ENCODE measurements at places on chromosomes 5 and 9.

GRCh38 chr5:149857499-149857898 lies 87.1 kb downstream of the PDE6A start:
- no peak for DNase-seq

- DNase-seq = no peak
These were observed 227.6 kb downstream of the SEC61B start for GRCh38 chr9:99449726-99450125.

GRCh38 chr5:102289251-102289899 lies 6.7 kb downstream of the SLCO4C1 start:
- DNase-seq = no peak

- DNase-seq = peak; percentile 92
These were observed 217.6 kb downstream of the NFIB start for GRCh38 chr9:14096258-14096922.

DNA sequence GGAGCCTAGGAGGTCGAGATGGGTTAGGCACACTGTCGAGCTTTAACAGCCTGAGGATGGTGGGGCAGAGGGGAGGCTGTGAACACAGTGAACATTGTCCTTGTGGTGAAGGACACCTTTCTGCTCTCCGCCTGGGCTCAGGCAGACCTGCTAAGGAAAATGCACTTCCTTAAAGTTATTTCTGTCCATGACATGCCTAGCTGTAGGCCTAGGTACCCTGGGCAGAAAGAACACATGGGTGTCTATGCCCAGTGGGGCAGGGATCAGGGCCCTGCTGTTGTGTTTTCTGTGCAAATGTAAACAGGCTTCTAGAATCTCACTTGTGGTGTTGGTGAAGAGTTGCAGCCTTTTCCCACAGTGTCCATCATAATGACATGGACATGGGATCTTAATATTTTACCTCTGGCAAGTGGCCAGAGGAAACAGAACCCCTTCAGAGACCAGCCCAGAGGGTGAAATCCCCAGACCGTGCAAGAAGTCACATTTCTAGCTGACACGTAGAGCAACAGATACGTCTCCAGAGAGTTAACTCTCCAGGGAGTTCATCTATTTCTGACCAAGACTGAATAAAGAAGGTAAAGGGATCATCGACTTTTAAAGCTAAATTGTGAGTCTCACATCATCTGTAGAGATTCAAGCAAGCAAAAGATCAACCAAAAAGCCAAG lies 79.2 kb downstream of the C9orf152 start:
- DNase-seq = no peak

DNA sequence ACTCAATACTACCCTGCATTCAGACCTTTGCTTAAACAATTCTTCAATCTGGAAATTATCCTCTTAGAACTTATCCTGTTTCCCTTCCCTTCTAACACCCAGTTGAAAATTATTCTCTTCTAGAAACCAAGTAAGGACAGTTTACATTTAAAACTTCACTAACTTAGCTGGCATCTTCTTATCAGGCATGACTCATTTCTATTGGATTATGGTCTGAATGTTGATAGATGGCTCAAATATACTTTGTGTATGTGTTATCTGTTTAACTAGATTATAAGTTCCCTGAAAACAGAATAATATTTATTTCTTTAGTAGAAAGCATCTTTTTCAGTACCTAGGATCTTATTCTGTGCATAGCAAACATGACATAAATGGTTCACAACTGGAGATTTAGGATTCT lies 161.9 kb downstream of the PPP2R2B start:
- no peak for DNase-seq

GRCh38 chr9:123550797-123551196 lies 194.8 kb downstream of the CRB2 start:
- DNase-seq = peak; percentile 91

GRCh38 chr5:78610163-78610583 lies 38.4 kb downstream of the LHFPL2 start:
- no peak for DNase-seq

DNA sequence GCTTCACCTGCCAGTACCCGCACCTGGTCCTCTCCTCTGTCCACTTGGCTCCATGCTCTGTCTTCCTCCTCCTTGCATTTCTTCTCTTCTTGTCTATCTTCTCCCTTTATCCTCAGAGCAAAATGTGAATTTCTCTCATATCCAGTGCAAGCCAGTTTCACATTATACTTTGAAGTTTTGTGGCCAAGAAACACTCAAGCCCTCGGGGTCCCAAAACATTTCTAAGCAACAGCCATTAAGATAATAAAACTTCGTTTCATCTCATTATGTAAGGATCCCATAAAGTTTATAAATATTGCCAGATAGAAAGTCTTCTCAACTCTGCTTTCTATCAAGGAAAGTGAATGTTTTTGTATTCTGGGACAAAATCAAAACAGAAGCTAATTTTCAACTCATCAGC lies 178.8 kb downstream of the SNX18 start:
- no peak for DNase-seq

GRCh38 chr5:180541710-180542109 lies 47.5 kb downstream of the CNOT6 start:
- DNase-seq = no peak

DNA sequence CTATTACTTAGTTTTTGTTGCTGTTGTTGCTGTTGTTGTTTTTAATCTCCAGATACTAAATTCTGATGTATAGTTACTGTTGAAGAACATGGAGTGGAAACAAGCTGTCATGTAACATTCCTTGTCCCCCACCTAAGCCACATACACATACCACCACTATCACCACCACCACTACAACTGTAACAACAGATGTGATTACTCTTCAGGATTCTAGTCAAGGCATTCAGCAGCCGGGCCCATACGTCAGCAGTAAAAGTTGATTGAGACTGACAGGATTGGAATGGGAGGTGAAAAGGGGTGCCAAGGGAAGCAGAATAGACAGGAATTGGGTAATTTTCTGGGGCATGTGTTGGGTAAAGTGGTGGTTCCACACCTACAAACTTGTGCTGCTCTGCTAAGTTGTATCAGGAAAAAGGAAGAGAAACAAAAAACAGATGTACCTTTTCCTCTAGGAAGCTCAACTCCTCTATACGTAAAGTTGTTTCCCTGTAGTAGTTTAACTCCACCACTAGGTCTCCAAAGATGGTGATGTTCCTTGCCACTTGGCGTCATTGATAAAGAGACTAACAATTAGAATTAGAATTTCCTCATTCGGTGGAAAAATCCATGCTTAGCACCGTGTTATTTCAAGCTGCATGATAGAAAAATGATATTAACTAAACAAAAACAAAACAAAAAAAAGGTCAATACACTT lies 138.6 kb downstream of the ARRDC3 start:
- DNase-seq = no peak

DNA sequence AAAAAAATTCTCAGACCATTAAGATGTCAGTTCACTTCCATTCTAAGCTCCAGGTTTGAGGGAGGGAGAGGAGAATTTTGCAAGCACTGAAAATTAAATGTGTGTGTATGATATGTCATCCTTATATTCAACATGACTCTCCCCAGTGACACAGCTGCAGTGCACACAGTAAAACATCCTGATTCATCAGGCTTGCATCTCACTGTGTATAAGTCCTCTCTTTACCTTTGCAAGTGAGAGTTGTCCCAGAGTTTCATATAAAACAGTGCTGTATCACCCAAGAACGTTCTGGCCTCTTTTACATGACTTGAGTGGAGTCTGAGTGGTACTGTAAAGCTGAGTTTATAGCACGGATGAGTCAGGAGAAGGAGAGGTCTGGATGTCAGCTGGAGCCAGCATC lies 50.0 kb downstream of the DMRT2 start:
- no peak for DNase-seq

GRCh38 chr5:147093138-147093537 lies 141.7 kb upstream of the STK32A start:
- no peak for DNase-seq

- no peak for DNase-seq
These were observed 27.6 kb downstream of the RAPGEF6 start for GRCh38 chr5:131607418-131607817.

- no peak for DNase-seq
These were observed 197.1 kb downstream of the CEMIP2 start for GRCh38 chr9:71571186-71571585.

GRCh38 chr5:126900796-126901195 lies 123.9 kb downstream of the LMNB1 start:
- no peak for DNase-seq

GRCh38 chr5:108360280-108360679 lies 21.6 kb downstream of the FBXL17 start:
- no peak for DNase-seq

DNA sequence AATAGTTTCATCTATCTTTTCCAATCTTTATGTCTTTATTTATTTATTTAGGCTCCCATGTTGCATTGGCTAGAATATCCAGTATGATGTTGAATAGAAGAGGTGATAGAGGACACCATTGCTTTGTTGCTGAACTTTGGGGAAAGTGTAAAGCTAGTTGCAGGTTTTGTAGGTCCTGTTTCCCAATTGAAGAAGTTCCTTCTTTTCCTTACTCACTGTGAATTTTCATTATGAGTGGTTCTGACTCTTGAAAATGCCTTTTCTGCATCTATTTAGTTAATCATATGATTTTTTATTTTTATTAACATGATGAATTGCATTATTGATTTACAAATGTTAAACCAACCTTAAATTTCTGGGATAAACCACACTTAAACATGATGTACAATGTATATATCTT lies 58.9 kb upstream of the NR3C1 start:
- DNase-seq = no peak

DNA sequence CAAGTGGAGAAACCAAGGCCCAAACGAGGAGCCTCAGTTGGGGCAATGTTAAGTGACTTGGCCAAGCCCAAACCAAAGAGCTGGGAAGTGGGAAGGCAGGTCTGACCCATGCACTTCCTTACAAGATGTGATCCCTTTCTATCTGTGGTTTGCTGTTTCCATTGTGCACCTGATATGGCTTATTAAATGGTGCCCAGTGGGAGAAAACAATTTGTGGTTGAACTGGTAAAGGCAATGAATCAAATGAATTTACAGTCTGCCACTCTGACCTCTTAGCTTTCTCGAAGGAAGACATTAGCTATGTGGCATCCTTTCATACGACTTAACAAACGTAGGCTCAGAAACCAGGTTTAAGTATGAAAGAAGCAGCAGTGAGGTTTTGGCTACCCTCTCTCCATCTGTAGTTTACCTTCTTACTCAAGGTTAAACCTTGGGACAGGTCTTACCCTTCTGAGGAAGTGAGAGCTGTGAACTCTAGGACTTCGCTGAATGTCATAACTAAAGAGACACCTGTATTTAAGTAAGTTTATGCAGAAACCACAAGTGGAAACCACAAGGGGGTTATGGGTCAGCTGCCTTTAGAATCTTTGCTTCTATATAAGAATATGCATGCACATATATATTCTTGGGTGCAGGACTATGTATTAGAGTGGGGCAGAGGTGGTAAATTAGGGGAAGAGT lies 100.5 kb upstream of the SPATA31D4 start:
- no peak for DNase-seq

GRCh38 chr9:107336718-107337360 lies 53.8 kb downstream of the RAD23B start:
- DNase-seq = no peak

GRCh38 chr9:89668216-89668865 lies 63.5 kb downstream of the GADD45G start:
- no peak for DNase-seq

DNA sequence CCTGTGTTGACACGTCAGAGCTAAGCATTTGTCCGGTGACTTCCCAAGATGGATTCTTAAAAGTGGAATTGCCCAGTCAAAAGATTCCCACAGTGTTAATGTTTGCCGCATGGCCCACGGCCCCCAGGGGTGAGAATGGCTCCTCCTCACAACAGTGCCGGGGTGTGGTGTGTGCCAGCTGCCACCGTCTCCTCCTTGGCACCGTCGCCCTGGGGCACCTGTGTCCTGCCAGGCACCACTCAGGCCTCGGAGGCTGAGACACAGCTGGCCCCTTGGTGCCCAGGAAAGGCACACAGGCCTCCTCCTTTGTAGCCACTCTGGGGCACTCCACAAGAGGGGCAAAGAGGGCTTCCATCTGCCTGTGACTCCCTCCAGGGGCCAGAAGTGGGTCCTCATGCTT lies 4.3 kb downstream of the KCNT1 start:
- no peak for DNase-seq

DNA sequence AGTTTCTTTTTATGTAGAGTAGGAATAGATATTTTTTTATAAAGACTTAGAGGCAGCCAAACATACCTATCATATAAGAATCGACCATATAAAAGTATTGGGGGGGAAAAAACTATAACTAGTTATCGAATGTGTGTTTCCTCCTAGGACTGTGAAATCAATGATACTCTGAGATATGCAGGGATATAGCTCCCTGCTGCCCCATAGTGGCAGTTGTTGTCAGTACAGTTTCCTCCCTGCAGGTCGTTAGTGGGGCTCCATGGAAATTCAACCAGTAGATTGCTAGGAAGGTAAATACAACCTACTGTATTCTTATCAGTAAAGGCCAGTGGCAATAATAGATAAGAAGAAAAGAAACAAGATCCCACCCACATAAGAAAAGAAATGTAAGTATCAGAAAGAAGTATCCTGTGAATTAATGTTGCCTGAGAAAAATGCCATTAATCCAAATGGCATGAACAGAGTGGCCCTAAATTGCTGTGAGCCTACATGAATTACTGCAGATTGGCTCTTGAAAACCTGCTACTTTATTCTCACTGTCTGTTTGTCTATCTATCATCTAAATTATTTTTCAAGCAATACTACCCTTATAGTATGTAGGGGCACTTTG lies 136.9 kb upstream of the FBN2 start:
- peak; percentile 59 for DNase-seq

GRCh38 chr5:33258553-33258952 lies 182.2 kb upstream of the TARS1 start:
- DNase-seq = no peak

GRCh38 chr9:130209422-130209821 lies 37.2 kb downstream of the NCS1 start:
- no peak for DNase-seq

- no peak for DNase-seq
These were observed 31.5 kb downstream of the RAPGEF1 start for GRCh38 chr9:131708226-131709002.

DNA sequence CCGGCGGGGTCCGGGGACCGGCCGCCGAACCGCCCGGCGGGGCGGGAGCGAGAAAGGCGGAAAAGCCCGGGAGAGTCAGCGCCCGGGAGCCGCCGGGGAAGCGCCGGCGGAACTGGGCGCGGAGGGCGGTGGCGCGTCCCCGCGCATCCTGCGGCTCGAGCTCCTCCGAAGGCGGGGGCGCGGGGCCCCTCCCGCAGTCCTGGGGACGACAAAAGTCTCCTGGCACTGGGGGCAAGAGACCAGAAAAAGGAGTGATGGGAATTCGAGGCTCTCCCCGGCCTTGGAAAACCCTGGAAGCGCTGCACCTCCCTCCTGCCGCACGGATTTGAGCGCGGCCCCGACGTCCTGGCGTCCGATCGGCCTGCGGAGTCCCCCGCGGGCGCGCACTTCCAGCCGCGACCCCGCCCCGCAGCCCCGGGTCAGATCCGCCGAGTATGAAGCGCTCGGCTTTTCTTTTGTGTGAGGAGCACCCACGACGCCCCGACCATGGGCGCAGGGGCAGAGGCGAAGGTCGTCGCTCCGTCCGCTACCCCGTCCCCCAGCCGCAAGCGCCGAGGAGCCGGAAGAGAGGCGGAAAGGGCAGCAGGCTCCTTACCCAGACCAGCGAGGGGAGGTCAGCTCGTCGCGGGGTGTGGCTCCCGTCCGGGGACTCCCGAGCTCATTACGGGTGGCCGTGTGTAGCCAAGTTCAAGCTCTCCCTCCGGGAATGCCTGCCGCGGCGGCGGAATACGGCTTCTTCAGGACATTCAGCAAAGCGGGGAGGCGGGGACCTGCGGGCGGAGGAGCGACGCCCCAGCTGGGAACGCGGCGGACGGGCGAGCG lies at the start of gene EPB41L4A:
EPB41L4A (minus strand) TSS at position 114 of the 822 bp plus-strand sequence. CDS start 238 bp downstream, outside the sequence.
- peak; percentile 89 for DNase-seq

- no peak for DNase-seq
These were observed 83.7 kb upstream of the SMIM15 start for GRCh38 chr5:61245936-61246335.

- no peak for DNase-seq
These were observed 68.6 kb downstream of the NR3C1 start for GRCh38 chr5:143334903-143335302.

All from eye (tissue), 1 donor.